ENCODE measurements at places on chromosomes 12 and 14. TPM values are rescaled to one million over a fixed set of nuclear protein-coding genes. Genes with fewer than 3 reads are reported as not detected.

DNA sequence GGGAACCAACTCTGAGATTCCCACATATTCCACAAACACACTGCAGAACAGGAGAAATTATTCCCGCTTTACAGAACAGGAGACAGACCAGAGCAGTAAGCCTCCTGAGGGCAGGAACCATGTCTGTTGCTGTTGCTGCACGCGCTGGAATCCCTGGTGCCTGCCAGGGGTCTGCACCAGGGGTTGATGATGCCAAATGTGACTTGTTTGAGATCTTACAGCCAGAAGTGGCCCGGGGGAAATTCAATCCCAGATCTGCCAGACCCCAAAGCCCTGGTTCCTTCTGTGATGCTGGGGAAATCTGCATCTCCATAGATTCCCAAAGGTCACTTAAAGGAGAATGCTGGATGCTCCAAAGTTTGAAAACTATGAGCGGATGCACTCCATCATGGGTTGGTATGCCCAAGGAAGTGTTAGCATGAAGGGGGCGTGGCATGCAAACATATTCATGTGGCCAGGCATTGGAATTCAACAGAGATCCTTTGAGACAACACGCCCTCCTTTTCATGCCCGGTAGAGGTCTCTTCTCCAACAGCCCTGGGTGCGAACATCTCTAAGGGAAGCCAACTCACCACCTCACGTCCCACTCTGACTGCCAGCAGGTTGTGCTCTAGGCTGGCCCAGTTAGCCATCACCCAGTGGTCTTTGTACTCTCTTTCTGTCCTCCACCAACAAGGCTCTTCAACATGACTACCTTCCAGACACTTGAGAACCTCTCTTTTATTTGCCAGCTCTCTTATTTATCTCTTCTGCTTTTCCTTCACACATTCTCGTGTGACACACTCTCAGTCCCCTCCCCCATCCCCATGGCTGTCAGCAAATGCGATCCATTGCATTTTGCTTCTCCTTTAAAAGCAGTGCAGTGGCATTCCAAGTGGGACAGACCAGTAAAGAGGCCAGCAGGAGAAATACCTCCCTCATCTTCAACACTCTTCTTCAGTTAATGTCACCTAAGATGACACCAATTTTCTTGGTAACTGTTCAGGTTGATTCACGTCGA lies 131.3 kb downstream of the ZFP36L1 start:
- DNase-seq: no peak

DNA sequence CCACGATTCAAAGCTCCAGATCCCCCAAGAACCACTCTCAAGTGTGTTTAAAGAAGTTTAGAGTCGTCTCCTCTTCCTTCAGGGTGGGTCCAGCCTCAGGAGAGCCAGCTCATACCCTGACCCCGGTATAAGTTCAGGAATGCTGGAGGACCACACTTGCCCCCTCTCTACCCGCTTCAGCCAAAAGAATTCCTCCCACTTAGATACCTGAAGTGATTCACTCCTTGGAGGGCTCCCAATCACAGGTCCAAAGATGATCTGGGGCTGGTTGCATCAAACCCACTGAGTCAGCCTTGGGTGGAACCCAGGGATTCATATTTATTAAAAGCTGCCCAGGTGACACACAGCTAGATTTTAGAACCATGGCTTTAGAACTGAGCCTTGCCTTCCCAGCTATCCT lies 133.5 kb upstream of the PARP11 start:
- no peak for DNase-seq

DNA sequence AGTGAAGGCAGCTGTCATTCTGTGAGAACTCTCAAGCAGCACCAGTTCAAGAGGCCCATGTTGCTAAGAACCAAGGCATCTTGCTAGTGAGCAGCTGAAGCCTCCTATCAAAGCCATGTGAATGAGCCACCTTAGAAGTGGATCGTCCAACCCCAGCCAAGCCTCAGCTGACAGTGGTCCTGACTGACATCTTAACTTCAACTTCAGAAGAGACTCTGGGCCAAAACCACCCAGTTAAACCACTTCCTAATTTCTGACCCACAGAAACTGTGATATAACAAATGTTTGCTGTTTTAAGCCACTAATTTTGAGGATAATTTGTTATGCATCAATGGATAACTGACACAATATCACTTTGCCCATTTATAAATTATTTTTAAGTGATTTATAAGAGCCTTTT lies 256.0 kb downstream of the RPAP3 start:
- DNase-seq: no peak

DNA sequence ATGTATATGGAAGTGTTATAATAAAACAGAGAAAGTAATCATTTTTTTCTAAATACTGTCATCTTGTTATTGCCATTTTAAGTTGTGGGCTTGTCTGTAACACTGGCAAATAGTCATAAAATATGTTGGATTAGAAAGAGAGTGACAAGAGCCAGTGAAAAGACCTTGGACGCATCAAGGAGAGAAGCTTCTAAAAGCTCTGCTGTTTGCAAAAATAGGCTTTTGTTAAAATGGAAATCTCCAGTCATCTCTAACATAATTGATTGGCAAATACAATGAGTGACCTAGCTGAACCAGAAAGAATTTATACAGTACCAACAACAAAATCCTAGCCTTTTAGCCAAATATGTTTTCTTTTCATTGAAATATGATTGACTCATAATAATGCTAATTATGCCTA lies 245.8 kb upstream of the RMST start:
- no peak for DNase-seq

LALBA gene
- not detected for total RNA-seq

TUBA1A gene
- 159 TPM for total RNA-seq

SSPN gene
- not detected for total RNA-seq
